ENCODE measurements at places on chromosomes 12 and 14.
A peak's percentile ranks its signal among the peaks of the same experiment; 100 is the strongest.

DNA sequence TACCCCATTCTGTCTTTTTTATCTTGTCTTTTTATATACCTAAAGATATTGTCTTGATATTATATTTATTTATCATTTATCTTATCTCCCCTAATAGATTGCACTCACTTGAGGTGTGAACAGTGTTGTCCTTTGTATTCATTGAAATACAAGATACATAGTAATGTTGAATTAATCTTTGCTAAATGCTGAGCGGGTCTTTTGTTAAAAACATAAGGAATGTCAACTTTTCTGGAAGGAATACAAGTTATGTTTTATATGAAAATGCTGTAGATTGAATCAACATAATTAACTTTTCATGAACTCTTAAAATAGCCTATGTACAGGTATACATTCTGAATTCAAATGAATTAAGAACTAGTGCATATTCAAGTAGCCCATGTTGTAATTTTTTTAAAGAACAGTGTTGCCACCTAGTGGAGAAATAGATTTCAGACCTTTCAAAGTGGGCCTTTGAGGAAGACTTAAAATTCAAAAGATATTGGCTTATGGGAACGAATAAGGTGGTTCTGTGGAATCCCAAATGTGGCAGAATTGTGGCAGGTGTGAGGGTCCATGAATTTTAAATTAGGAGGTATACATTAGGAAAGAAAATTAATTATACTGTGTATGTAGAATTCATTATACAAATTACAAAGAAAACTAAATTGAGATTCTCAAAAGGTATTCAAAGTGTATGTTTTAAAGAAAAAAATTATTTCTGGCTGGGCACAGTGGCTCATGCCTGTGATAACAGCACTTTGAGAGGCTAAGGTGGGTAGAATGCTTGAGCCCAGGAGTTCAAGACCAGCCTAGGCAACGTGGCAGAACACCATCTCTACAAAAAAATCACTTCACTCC is 19.1 kb downstream of the BBOF1 start:
- DNase-seq = no peak

DNA sequence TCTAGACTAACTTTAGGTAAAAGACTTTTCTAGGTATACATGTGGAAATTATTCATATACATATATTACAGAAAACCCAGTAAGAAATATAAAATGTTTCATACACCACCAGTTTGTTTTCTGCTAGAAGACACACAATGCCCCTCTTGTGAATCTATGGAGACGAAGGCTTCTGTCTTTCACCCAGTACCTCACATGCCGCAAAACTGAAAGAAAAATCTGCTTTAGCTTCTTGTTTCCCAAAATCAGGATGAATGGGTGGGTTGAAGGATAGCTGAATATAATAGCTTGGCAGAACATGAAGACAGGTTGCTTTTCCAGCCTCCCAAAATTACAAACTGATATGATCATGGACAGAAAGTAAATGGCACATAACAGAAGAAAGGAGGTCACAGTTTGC is 1.3 kb downstream of the TAS2R30 start:
- DNase-seq = no peak

GRCh38 chr12:83801972-83802371 is 1110.6 kb downstream of the SLC6A15 start:
- no peak for DNase-seq

- no peak for DNase-seq
These were observed 185.5 kb upstream of the ATP2B1 start for GRCh38 chr12:89893972-89894706.

DNA sequence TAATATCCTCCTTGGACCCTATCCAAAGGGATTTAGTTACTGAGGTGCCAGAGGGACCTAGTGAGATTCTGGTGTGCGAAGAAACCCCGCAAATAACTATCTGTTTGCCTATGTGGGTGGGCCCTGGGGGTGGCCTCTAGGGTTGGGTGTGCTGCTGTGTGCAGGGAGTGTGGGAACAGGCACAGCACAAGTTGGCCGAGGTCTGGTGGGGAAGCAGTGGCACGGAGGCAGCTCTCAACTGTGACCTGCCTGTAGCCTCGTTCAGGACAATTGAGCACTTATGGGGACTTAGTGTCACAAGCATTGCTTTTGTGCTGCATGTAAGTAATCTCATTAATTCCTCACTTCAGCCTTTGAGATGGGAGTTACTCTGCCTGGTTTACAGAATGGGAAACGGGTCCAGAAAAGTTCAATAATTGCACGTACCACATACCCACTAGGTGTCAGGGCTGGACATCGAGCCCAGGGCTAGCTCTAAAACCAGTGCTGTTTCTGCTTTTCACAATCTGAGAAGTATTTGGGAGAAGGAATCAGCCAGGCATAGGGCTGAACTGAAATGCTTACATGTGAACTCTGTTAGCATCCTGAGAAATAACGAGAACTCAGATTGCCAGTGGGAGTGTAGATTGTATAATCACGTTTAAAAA is 58.8 kb downstream of the TECPR2 start:
- DNase-seq = no peak

GRCh38 chr14:88473791-88474190 is 81.0 kb downstream of the PTPN21 start:
- DNase-seq = no peak

DNA sequence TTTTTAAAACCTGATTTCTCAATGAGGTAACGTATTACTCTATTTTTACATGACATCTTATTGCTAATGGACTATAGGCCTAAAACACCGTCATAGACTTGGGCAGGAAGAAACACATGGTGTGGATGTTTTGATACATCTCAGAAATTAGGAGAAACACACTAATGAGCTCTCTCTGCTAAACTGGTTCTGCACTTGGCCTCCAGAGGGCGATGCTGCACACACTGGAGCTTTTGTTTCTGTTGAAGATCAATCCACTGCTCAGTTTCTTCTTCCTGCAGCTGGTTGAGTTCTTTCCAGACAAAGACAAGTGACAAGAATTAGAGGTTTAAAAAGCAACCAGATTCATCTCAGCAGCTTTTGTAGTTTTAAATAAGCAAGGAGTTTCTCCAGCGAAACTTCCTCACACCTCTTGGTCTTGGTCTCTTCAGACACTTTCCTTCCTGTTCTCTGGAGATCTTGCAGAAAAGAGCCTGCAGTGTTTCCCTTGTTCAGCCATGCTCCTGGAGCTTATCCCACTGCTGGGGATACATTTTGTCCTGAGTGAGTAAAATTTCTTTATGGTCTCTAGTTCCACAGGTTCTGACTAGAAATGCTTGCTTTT is 178.5 kb upstream of the OR4E1 start:
- peak; percentile 51 for DNase-seq

- no peak for DNase-seq
These were observed 154.0 kb downstream of the KCNA5 start for GRCh38 chr12:5197656-5198055.
